ENCODE measurements at places on chromosomes 2 and 18. TPM values are rescaled to one million over a fixed set of nuclear protein-coding genes. Genes with fewer than 3 reads are reported as not detected.
A peak's percentile ranks its signal among the peaks of the same experiment; 100 is the strongest.

Gene SMYD1
- not detected for total RNA-seq

DNA sequence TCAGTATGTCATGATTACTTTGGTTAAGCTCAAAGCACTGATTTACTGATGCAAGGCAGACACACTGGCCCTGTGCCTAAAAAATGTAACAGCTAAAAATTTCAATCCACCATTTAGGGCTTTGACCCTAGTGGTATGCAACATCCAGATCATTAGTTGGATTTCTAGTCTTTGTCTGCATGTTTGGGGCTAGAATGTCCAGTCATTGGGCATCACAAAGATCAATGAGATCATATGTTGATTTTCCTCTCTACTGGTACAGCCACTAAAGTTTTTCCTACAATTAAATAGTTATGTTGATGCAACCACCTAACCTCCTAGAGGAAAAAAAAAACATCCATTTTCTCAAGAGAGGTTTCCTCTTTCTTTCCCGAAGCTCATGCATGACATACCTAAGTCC lies 53.4 kb upstream of the REV1 start:
- no peak for DNase-seq
- H3K4me1 ChIP-seq, result no peaks in the 10 kb centered on the region
- H3K27ac ChIP-seq, result no peak overlapping the region
- no peaks in the 10 kb centered on the region for H3K36me3 ChIP-seq

DNA sequence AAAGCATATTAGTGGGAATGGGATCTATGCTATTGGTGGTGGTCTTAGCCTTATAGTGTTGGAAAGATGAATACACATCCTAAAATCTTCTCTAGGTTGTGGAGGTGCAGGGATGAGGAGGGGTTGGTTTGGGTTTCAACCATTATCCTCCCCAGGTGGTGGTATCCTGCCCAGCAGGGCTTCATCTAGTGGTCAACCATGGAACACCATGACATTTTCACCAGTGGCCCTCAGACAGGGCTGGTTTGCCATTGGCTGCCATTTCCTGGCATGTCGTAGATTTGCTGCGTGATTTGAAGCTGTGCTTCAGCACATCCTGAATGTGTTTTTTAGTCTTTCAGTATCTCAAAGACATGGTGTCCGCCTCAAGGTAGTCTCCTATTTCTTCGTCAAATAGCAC lies 391.2 kb upstream of the HNRNPA3 start:
- no peaks in the 10 kb centered on the region for H3K27me3 ChIP-seq
- H3K4me3 ChIP-seq, result no peak overlapping the region
- DNase-seq, result no peak
- no peak overlapping the region for H3K27ac ChIP-seq
- H3K36me3 ChIP-seq, result no peaks in the 10 kb centered on the region
- peaks cover 18% of the 10 kb centered on the region for H3K4me1 ChIP-seq

DNA sequence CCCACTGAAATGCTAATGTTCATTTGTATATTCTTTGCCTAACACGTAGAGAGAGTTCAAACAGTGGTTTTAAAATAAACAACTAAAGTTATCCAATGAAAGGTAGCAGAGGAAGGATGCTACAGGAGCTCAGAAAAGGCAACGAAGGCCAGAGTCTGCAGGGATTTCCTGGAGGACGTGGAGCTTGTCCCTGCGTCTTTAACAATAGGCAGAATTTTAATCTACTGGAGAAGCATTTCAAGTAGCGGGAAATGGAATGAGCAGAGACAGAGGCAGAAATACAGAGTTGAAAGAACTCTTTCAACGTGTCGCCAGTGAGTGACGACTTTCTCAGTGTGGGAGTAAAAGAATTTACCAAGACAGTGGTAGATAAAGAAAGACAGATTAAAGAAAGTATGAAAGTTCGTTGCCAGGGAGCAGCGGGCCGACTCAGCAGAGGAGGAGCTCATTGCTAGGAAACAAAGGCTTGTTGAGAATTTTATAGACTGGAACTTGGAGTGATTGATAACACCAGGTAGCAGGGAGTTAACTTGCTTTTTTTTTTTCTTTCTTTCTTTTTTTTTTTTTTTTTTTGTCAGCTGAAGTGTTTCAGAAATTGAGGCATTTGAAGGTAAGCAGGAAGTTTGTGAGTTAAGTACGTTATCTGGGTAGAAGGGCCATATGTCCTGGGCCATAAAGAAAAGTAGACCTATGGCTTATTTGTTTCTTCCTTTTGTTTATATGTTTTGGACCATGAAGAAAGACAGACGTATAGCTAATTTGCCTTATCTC lies 625 bp upstream of the NBAS start:
- peak overlapping the region; percentile 91 for H3K4me3 ChIP-seq
- no peaks in the 10 kb centered on the region for H3K27me3 ChIP-seq
- H3K27ac ChIP-seq, result peak overlapping the region; percentile 72
- peak; percentile 22 for DNase-seq
- no peaks in the 10 kb centered on the region for H3K36me3 ChIP-seq
- H3K4me1 ChIP-seq, result peaks cover 12% of the 10 kb centered on the region

DNA sequence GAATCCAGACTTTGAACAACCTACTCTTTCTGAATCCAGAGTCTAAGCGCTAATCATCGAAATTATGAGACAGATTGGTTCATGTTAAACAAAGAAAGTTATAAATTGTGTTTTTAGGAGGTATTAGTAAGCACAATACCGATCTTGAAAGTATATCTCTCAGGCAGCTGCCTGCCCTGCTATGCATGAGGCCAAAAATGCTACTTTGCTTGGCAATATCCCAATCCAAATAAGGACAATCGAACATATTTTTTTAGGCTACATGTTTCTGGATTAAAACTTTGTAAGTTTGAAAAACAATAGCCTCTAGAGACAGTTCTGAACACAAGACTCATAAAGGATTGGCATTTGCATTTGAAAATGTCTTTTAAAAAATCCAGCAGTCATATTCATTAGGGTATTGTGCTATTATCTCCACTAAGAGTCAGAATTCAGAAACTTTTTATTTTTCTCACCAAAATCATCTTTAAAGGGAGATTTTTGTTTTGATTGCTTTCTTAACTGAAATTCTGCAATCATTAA lies 167.1 kb downstream of the PDE1A start:
- H3K36me3 ChIP-seq, result no peaks in the 10 kb centered on the region
- no peak overlapping the region for H3K4me3 ChIP-seq
- no peaks in the 10 kb centered on the region for H3K27me3 ChIP-seq
- no peak for DNase-seq
- no peak overlapping the region for H3K27ac ChIP-seq

Gene ECEL1
- total RNA-seq, result 0.15 TPM

DNA sequence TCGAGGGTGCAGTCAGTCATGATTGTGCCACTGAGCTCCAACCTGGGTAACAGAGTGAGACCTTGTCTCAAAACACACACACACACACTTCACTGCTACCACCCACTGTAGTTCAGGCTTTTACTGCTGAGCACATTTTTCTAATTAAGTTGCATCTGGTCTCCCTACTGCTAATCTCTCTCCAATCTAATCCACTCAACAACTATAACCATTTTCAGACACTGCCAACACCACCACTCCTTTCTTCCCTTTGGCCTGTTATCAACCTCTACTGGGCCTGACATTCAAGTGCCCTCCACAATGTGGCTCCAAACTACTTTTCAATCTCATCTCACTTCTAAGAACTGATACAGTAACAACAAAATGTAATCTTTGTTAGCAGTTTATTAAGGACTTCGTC lies 44.8 kb downstream of the RMP24 start:
- H3K36me3 ChIP-seq, result no peaks in the 10 kb centered on the region
- no peaks in the 10 kb centered on the region for H3K27me3 ChIP-seq
- no peak overlapping the region for H3K4me3 ChIP-seq
- DNase-seq, result no peak
- no peaks in the 10 kb centered on the region for H3K4me1 ChIP-seq
- no peak overlapping the region for H3K27ac ChIP-seq

DNA sequence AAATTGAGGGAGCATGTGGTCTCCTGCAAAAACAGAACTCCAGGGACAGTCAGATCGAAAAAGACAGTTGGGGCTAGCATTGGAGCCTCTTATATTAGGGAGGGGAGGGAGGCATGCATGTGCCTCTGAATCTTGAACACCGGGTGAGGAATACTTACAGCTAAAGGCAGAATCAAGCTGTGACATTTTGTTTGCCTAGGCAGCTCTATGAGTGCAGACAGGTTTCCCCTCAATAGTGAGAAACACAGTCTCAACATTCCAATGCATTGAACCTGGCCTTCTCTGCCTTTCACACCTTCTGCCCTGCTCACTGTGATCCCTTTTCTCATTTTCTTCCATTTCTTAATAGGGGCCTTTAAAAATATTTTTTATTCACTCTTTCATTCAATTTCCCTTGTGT lies 140.4 kb downstream of the THSD7B start:
- no peak for DNase-seq
- H3K27ac ChIP-seq, result no peak overlapping the region
- H3K4me3 ChIP-seq, result no peak overlapping the region
- no peaks in the 10 kb centered on the region for H3K4me1 ChIP-seq
- no peaks in the 10 kb centered on the region for H3K36me3 ChIP-seq
- no peaks in the 10 kb centered on the region for H3K27me3 ChIP-seq

Gene CRYBA2
- total RNA-seq, result not detected

DNA sequence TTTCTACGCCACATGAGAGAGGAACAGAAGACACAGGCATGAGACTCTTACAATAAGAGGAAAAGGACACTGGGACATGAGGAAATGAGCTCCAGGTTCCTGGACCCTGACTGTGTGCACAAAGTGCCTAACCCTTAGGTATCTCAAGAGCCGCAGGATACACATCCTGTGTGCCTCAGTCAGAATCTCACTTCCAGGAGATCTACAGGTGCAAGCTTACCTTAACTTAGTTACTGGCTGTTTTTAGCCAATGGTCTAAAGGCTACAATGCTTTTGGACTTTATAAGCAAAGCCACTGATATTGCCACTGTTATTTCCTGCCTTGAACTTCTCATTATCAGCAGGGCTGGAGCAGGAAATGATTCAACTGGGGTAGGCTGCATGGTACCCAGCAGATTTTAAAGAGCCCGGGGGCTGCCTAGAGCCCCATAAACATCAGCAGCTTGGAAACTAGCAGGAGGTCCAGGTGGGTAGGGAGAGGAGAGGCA lies 254.4 kb downstream of the ZNF521 start:
- H3K27ac ChIP-seq, result no peak overlapping the region
- H3K4me1 ChIP-seq, result no peaks in the 10 kb centered on the region
- H3K27me3 ChIP-seq, result no peaks in the 10 kb centered on the region
- no peak overlapping the region for H3K4me3 ChIP-seq
- H3K36me3 ChIP-seq, result no peaks in the 10 kb centered on the region

DNA sequence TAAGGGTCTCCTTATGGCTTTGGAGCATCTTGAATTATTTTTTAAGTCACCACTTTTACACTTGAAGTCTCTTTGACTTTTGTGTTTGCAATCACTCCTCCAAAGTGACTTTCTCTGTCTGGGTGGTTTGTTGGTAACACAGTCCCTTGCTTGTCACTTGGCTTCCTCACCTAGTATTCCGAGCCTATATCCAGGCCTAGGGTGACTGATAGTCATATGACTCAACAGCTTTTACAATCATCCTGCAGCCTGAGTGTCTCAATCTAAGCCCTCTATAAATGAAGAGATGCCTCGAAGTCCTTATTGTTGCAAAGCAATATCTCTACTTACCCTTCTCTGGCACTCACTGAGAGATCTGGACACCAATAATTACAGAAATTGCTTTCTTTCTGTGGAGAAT lies 53.9 kb upstream of the SETBP1 start:
- H3K4me3 ChIP-seq, result no peak overlapping the region
- H3K4me1 ChIP-seq, result no peaks in the 10 kb centered on the region
- no peak for DNase-seq
- no peaks in the 10 kb centered on the region for H3K36me3 ChIP-seq
- H3K27ac ChIP-seq, result no peak overlapping the region
- no peaks in the 10 kb centered on the region for H3K27me3 ChIP-seq

Gene DAW1
- total RNA-seq, result not detected

- peak; percentile 3 for DNase-seq
- no peak overlapping the region for H3K27ac ChIP-seq
- H3K36me3 ChIP-seq, result peaks cover under 1% of the 10 kb centered on the region
- peak overlapping the region; percentile 2 for H3K4me3 ChIP-seq
- H3K27me3 ChIP-seq, result no peaks in the 10 kb centered on the region
- H3K4me1 ChIP-seq, result peaks cover 8% of the 10 kb centered on the region
These were observed 34.0 kb downstream of the NAPG start for GRCh38 chr18:10559553-10560451.

GRCh38 chr18:80204142-80204541 lies 43.2 kb downstream of the PARD6G start:
- peaks cover 22% of the 10 kb centered on the region for H3K27me3 ChIP-seq
- H3K4me3 ChIP-seq, result no peak overlapping the region

DNA sequence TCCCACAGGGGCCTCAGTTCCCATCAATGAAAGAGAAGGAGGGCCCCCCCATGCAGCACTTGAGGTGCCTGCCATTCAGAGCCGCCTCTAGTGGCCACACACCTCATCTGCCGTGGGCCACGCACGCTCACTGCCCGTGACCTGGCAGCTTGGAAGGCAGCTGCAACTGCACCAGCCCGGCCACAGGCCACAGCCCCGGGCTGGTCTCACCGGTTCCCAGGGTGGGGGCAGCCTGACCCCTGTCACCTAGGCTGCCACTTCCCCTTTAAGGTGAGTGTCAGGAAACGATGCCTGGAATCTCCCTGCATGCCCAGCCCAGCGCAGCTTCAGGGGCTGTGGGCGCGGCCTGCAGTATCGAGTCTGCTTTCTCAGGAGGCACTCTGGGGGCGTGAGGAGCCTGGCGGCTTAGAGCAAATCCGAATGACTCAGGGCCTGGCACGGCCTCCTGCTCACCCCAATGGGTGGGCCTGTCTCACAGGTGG lies 2.6 kb downstream of the MAB21L4 start:
- H3K27me3 ChIP-seq, result no peaks in the 10 kb centered on the region
- H3K4me3 ChIP-seq, result no peak overlapping the region

DNA sequence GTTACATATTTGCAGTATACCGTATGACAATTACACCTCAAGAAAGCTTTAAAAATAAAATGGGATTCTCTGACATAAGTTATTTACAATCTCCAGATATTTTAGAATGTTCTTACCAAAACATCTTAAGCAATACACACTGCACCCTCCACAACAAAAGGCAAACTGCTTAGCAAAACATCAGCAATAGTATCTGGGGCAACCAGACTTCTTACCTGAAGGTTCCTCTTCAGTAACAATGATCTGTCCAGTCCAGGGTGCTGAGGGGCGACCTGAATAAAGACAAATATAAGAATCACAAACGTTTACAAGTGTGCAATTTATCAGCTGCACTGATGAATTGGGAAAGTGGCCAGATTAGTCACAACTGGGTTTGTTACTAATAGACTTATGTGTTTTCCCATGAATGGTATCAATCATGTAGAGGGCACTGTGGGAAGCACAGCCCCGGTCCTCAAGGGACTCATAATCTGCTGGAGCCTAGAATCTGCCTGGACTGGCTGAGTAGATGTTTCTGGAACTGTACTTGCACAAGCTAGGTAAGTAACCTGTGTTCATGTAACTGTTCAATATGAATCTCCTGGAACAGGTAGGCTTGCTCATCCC lies 70.7 kb downstream of the MYOM1 start:
- no peak overlapping the region for H3K27ac ChIP-seq
- no peaks in the 10 kb centered on the region for H3K27me3 ChIP-seq
- no peaks in the 10 kb centered on the region for H3K4me1 ChIP-seq
- no peak for DNase-seq
- no peak overlapping the region for H3K4me3 ChIP-seq

All from T-cell (primary cell).